GM23248 (cell line): ENCODE measurements at places on chromosomes 2 and 18. TPM values are rescaled to one million over a fixed set of nuclear protein-coding genes. Genes with fewer than 3 reads are reported as not detected.

- peak; percentile 53 for DNase-seq
These were observed 813.7 kb upstream of the ACVR2A start for GRCh38 chr2:147030966-147031720.

GRCh38 chr2:231533777-231534125 lies 3.5 kb upstream of the NMUR1 start:
- DNase-seq, result no peak

DNA sequence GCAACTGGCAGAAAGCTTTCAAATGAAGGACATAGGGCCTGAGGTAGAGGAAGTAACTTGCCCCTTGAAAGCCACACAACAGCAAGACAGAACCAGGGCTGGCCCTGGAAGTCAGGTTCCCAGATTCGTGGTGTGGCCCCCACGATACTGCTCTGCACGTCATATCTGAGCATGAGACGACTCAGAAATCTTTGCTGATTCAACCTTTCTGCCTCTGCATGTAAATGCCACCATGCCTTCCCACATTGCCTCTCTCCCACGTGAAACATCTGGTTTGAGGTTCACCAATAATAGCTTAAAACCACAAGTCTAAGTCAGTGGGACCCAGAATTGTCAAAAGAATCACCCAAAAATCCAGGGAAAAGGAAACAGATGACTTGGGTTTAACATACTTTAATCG lies 214.0 kb upstream of the TRIB2 start:
- DNase-seq, result peak; percentile 73

GRCh38 chr2:167818521-167818920 lies 428.9 kb downstream of the STK39 start:
- DNase-seq, result no peak

- DNase-seq, result peak; percentile 87
These were observed 132.9 kb upstream of the MGAT5 start for GRCh38 chr2:134120733-134121630.

DNA sequence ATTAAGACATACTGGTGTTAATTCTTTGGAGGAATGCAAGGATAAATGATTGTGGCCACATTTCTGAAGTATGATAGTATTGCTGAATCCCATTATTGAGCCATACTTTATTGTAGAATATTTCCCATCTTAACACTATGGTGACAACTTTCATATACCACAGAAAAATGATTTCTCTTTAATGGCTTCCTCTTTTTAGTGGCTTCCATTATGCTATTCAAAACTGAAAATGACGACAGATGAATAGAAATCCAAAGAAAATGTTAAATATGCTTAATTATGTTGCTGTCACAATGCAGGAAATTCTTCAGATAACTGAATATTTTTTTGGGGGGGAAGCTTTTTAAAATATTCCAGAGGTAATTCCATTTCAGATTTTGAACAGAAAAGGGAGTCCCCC lies 88.9 kb upstream of the TMEM200C start:
- no peak for DNase-seq

GRCh38 chr2:101047075-101047766 lies 45.1 kb downstream of the RPL31 start:
- DNase-seq, result peak; percentile 14

GRCh38 chr2:86301009-86301408 lies 36.4 kb downstream of the REEP1 start:
- DNase-seq, result no peak

DNA sequence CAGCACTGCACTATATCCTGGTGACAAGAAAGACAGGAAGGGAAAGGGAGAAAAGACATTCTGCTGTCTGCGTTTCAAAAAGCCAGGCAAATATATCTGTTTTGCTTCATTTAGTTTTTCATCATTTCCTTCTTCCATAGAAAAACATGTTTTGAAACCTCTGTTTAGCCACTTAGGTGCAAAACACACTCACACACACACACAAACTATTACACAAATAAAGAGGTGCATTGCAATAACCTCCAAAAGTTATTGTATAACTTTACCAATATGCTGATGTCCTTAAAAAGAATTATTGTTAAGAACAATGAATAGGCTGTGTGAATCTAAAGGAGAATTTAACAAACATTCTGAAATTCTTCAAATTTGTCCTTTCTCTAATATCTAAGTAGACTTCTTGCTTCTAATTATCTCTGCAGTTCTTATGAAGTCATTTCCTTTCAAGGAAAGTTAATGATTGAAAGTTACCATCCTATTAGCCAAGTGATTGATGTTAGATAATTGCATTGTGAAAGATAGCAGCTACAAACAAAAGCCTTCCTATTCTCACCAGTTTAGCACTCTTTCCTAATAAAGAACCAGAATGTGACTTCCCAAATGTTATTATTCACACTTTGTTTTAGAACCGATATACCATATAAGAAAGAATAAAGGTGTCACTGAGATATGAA lies 516.7 kb downstream of the KCNJ3 start:
- no peak for DNase-seq

DNA sequence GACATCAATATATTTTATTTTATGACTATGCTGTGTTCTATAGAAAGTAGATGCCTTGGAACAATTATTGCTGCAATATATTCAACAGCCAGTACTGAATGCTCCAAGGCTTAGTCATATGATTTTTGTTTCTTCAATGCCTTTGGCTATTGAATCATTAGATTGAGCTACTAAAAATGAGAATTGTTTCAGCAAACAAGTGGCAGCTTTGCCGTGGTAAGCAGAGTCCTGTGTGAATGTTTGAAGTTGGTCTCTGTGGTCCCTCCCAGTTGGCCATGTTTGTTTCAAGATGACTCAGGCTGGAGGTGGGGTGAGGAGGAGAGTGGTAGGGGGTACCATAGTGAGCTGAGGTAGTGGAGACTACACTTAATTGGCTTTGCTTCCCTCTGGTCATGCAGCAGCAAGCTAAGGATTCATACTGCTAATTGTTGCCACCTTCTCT lies 198.6 kb upstream of the EPAS1 start:
- DNase-seq, result peak; percentile 90

- no peak for DNase-seq
These were observed 32.6 kb downstream of the NMUR1 start for GRCh38 chr2:231497651-231498050.

DNA sequence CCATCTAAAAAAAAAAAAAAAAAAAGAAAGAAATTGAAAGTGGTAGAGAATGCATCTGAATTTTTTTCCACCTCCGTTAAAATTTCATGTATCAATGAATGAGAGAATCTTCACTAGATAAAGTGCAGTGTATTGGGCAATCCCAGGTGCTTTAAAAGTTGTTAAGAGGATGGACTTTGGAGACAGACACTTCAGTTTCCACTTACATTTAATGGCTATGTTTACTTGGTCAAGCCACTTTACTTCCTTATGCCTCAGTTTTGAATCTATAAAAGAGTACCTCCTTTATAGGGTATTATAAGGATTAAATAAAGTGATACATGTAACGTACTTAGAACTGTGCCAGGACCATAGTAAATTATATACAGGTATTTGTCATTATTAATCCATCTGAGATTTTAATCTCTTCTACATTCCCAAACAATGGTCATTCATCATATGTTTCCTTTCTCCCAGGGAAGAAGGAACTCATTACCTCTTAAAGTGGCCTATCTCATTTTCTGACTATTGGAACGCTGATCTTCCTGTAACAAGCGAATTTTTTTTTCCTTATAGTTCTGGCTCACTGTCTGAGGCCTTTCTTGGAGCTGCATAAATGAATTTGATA lies 29.1 kb upstream of the TANK start:
- no peak for DNase-seq

DNA sequence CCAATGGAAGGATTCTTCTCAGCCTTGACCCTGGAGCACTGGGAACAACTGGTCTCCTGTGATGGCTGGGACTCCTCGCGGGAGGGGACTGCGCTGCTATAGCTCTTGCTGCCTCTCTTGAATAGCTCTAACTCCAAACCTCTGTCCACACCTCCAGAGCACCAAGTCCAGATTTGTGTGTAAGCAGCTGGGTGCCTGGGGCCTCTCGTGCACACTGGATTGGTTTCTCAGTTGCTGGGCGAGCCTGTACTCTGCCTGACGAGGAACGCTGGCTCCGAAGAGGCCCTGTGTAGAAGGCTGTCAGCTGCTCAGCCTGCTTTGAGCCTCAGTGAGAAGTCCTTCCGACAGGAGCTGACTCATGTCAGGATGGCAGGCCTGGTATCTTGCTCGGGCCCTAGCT lies 28.8 kb downstream of the LIPG start:
- DNase-seq, result no peak

DNA sequence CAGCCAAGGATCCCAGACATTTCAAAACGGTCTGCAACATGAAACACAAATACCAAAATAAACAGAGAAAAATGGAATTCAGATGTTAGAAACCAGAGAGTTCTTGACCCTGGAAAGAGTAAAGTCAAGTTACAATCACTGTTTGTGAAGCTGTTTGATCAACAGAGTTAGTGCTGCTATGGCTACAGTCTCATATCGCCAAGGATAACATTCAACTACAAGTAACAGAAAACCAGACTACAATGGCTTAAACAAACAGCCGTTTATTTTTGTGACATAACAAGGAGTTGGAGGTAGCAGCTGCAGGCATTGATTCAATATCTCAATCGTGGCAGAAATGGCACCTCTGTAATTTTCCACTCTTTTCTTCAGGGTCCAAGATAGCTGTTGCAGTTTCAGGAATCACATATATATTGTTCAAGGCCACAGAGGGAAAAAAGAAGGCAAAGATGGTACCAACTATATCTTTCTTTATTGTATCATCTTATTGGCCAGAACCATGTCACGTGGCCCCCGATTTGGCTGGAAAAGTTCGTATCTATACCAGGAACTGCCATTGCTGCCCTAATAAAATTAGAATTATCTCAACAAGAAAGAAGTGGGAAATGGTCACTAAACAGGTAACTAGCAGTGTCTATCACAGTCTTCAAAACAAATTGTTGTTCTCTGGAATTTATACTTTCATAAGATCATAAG lies 17.7 kb upstream of the HNRNPLL start:
- DNase-seq, result peak; percentile 20

DNA sequence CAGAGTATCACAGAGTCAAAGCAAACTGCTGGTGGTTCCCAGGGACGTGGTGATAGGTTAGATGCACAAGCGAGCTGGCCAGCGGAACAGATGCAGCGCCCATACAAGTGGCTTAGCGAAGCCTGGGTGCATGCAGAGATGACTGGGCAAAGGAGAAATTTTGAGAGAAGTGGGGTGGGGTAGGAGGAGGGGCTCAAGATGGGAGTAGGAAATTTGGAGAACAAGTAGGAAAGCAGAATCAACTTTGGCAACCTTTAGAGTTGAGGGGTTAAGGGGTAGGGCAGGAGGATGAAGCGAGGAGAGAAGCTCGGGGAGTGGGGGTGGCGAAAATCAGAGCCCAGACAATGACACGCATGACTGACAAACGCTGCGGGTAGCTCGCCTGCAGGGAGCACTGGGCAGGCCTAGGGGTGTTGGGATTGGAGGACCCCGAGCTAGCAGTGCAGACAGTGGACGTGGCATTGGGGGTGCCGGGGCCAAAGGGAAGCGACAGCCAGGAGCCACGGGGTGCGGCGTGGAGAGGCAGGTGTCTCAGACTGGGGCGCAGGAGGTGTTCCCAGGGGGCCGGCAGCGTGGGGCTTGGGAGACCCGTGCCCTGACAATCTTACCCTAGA lies 431 bp downstream of the FAM98A start:
- peak; percentile 81 for DNase-seq

GRCh38 chr2:11976073-11976472 lies 229.6 kb downstream of the LPIN1 start:
- no peak for DNase-seq

GRCh38 chr18:34411952-34412351 lies 187.2 kb upstream of the NOL4 start:
- DNase-seq, result no peak

- no peak for DNase-seq
These were observed 4.9 kb downstream of the ALPK2 start for GRCh38 chr18:58624011-58624410.

DNA sequence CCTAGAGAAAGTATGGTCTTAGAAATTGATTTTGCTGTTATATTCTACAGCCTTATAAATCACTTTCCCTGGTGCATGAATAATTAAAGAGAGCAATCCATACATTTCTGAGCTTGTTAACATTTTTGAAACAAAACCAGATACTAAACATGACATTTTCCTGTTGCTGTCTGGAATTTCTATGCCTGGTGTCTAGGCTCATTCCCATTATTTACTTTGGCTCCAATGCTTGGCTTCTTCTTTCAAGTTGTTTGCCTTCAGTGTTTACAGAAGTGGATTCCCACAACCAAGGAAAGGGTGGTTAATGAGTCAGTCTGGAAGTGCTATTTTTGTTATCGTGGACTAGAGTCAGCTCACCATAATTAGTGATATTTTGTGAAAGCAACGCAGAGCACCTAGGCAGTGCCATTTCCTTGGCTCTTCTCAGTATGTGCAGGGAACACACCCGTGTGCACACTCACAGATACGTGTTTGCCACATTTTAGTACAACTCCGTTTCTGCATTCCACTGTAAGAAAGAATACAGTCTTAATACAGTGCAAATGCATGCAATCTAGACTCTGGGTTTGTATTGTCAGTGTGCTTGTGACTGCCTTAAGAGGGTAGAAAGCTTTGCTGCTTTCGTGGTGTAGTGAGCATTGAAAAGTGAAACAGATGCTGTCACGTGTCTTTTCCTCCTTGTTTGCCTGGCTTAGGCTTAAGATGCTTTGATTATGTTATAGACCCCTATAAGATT lies 185.0 kb upstream of the RASGRP3 start:
- DNase-seq, result peak; percentile 73

DNA sequence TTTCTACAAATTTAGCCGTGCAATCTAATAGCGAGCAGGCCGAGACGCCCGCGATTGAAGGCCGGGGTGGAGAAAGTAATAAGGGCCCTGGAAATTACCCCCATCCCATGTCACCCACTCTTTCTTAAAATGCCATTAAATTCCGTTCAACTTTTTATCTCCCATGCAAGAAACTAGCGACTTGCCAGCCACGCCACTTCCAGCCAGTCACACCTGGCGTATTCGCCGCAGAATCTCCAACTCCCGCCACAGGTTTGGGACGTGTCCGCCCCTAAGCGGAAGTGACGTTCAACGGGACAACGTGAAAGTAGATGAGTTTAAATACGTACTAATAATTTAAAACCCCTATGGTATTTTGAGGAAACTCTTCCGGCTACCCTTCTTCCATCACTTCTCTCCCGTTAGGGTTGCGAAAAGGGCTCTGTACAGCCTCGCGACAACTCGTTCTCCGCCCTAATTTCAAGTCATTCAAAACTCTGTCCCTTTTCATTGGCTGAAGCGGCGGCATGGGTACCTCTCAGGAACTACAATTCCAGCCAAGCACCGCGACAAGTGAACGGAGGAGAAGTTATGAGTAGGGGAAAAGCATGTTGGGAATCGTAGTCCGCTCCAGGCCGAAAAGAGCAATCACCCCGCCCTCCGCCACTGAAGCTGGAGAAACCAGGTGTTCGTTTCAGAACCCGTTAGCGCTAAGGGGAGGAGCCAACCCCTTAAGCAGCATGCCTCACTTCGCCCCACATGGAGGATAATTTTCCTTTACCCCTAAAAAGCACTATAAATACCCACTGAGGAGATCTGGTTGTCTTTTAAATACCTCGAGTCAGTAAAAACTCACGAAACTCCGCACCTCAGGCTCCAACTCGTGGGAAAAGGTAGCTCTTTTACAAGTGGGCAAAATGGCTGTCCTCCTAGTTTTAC lies at the start of gene ZRANB3:
TSS of gene ZRANB3 (minus strand) at position 906 of the 918 bp plus-strand sequence.
- peak; percentile 98 for DNase-seq

- DNase-seq, result no peak
These were observed 188.5 kb upstream of the HDAC4 start for GRCh38 chr2:239589270-239589825.

The VAMP8 gene
- 1.7 TPM in 1 of 2 replicates, not detected in the other for total RNA-seq

The NETO1 gene
- not detected in 2 replicates for total RNA-seq

The ARHGEF33 gene
- 0.13 and 0.54 TPM in 2 replicates for total RNA-seq

The RGPD3 gene
- 0.13 and 0.43 TPM in 2 replicates for total RNA-seq

The FAM228A gene
- 2.1 TPM in 1 of 2 replicates, not detected in the other for total RNA-seq

The IL18RAP gene
- total RNA-seq, result not detected in 2 replicates

The ASXL3 gene
- total RNA-seq, result not detected in 2 replicates

The KIAA2012 gene
- total RNA-seq, result not detected in 2 replicates

The UGT1A10 gene
- not detected in 2 replicates for total RNA-seq

The IL1F10 gene
- total RNA-seq, result not detected in 2 replicates

The LNPK gene
- 68.3 and 73.1 TPM in 2 replicates for total RNA-seq

The FBLN7 gene
- 0.11 and 0.13 TPM in 2 replicates for total RNA-seq
